NCI-H345 (cell line): ENCODE measurements at places on chromosomes 6 and 20.

DNA sequence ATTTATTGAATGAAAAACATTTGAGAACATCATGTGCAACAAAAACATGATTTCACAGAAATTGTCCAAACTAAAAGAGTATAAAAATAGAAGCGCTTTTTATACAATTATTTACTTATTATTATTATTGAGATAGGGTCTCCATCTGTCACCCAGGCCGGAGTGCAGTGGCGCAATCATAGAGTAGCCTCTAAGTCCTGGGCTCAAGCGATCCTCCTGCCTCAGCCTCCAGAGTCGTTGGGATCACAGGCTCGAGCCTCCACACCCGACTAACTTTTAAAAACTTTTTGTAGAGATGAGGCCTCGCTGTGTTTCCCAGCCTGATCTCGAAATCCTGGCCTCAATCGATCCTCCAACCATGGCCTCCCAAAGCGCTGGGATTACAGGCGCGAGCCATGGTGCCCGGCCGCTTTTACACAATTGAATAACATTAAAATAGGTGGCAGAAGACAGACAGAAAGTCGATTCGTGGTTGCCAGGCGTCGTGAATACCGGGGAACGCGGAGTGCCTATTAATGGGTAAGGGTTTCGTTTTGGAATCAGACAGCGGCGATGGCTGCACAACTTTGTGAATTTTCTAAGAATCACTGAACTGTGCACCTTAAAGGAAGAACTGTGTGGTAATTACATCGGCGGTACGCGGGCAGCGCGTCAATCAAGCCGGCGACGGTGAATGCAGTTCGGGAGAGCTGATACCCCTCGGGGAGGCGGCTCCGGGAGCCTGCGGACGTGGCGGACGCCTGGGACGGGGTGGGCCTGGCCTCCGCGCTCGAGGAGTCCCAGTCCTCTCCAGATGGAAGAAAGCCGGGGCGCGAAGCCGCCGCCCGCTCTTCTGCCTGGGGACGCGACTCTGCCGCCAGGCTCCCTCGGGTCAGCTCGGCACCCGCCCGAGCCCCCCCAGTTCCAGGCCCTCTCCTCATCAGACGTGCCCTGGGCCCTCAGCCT is 807 bp downstream of the TBC1D20 start:
- peak; percentile 36 for DNase-seq

GRCh38 chr6:55882718-55883569 is 7.6 kb upstream of the BMP5 start:
- DNase-seq, result no peak

DNA sequence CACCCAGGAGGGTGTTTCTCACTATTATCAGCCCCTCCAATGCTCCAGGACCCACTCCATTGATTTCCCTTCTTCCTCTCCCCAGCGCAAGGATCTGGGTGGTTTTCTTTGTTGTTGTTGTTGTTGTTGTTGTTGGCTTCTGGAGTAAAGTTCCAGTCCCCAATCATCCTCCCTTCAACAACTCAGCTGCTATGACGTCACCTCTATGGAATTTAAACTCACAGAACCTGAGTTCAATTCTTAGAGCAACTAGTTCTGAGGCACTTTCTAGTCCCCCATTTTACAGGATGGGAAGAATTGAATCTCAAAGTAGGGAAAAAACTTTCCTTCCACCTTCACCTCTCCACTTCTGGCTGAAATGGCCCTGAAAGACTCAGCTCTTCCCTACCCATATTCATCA is 9.7 kb upstream of the WFDC8 start:
- no peak for DNase-seq

DNA sequence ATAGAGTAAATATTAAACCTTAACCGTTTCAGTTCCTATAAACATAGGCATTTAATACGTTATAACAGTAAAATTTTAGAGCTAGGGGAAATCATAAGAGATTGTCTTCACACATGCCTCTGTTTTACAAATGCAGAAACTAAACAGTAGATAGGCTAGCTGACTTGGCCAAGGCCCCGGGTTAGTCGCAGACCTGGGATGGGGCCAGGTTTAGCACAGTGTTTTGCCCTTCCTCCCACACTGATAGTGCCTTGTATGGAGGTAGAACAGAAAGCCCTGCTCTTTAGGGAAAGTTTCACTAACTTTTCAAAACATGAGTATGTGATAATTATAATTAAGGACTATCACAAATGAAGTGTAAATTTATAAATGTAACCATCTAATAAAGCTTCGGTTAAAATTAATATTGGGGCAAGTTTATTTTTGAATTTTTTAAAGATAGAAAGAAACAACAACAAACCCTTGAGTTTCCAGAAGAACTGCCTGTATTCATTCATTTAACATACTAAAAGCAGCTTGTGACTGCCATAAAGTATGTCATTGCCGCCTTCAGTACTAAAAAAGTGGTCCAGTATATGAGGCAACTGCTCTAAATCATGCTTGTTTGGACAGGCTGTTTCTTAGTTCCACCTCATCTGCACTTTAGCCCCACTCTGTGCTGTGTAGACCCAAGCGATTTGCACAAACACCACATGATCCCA is 62.5 kb upstream of the LOC128125822 start:
- no peak for DNase-seq

- no peak for DNase-seq
Measured at GRCh38 chr20:34581341-34582184, 23.0 kb downstream of the MAP1LC3A start.

DNA sequence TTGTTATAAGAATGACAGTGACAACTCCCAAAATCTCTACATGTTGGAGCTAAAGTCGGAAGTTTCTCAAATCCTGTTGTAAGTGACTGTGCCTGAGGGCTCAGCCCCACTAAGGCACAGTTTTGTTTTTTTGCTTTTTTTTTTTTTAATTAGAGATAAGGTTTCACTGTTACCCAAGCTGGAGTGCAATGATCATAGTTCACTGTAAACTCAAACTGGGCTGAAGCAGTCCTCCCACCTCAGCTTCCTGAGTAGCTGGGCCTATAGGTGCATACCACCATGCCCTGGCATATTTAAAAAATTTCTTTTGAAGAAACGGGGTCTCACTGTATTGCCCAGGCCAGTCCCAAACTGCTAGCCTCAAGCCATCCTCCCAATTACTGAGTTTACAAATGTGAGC is 96.9 kb downstream of the DTD1 start:
- no peak for DNase-seq

DNA sequence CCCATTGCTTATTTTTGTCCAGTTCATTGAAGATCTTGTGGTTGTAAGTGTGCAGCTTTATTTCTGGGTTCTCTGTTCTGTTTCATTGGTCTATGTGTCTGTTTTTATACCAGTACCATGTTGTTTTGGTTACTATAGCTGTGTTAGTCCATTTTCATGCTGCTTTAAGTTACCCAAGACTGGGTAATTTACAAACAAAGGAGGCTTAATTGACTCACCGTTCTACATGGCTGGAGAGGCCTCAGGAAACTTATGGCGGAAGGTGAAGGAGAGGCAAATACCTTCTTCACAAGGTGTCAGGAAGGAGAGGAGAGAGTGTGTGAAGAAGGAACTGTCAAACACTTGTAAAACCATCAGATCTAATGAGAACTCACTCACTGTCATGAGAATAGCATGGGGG is 29.9 kb upstream of the FERMT1 start:
- DNase-seq, result no peak

GRCh38 chr6:141990840-141991239 is 141.9 kb upstream of the GJE1 start:
- DNase-seq, result no peak

GRCh38 chr20:63351811-63352591 is 9.1 kb downstream of the CHRNA4 start:
- peak; percentile 69 for DNase-seq
